ENCODE measurements at places on chromosomes 16 and 17.

- DNase-seq, result no peak
These were observed 250.4 kb upstream of the N4BP1 start for GRCh38 chr16:48860341-48860740.

DNA sequence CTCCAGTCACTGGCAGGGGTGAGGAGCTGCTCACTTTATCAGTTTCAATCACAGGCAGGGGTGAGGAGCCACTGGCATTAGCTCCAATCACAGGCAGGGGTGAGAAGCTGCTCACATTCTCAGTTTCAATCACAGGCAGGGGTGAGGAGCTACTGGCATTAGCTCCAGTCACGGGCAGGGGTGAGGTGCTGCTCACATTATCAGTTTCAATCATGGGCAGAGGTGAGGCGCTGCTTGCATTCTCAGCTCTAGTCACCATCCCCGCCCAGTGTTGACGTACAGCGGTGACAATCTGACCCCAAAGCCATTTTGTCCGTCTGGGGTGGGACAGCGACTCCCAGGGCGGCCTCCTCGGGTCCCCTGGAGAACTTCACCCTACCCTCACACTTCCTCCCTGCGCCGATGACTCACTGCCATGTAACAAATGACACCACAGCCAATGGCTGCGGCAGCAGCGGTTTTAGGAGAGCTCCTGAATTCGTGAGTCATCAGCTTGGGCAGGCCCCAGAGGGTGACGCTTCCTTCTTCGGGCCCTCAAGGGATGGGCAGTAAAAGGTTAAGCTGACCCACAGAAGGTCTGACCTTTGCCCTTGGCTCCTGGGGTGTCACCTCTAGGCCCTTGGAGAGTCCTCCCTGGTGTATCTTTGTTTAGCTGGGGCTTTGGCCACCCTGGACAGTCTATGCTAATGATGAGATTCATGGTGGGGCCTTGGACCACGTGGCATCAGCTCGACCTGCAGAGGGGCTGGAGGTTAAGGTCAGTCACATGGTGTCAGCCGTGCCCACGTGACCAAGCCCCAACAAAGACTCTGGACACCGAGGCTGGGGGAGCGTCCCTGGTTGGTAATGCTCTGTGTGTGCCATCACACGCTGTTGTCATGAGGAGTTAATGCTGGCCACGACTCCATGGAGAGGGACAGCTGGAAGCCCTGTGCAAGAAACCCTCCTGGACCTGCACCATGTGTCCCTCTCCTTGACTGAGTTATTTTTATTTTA is 171.7 kb downstream of the C16orf95 start:
- no peak for DNase-seq

- no peak for DNase-seq
These were observed 48.5 kb downstream of the RAI1 start for GRCh38 chr17:17729620-17730249.

DNA sequence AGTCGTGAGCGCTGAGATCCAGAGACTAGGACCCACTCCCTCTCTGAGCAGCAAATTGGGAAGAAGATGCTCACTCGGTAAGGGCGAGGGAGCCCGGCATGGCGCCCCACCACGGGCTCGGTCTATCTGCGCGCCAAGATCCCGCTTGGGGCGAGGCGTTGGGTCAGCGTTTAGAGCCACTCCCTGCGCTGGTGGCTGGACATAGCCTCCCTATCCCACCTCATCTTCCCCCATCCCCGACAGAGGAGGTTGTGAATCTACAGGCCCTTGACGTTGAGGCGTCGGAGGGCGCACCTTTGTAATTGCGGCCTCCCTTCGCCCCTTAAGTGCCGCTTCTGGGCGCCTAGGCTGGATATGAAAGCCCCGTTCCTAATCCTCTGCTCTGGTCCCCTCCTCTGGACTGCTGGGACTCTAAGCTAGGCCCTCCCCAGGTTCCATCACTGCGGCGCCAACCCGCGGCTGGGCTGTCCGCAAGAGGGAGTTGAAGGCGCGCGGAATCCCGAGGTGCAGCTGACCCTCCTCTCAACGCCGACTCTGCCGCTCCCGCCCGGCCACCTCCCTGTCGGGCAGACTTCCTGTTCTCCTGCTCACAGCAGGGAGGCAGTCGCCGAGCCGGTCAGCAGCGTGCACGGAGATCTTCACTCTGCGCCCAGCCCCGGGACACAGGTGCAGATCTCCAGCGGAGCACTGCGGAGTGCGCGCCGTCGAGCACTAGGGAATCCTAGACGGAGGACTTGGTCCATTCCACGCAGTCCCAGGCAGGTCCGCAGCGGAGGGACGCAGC is 16.1 kb upstream of the HOXB9 start:
- no peak for DNase-seq

DNA sequence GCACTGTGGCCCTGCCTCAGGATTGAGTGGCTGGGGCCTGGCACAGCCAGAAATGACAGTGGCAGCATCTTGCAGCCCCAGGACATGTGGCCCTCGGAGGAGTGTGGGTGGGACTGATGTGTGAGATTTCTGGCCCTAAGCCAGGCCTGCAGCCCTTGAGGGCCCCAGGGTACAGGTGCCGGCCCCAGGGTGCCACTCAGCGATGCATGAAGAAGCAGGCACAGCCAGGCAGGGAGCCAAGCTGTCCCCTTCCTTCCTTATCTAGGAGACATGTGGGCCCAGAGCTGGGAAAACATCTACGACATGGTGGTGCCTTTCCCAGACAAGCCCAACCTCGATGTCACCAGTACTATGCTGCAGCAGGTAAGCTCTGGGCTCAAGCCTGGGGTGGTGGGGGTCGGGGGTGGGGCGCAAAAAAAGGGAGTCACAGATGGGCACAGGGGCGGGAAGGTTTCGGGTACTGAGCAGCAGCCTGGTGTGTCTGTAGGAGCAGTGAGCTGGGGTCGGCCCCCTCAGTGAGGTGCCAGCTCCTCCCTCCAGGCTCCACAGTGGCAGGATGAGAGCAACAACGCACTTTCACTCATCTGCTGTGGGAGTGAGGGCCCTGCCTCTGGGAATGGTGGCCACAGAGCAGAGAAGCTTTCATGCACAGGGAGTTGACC is 4.1 kb downstream of the ACE start:
- DNase-seq, result no peak

GRCh38 chr16:68275611-68276191 is 11.4 kb downstream of the SLC7A6 start:
- DNase-seq, result no peak

DNA sequence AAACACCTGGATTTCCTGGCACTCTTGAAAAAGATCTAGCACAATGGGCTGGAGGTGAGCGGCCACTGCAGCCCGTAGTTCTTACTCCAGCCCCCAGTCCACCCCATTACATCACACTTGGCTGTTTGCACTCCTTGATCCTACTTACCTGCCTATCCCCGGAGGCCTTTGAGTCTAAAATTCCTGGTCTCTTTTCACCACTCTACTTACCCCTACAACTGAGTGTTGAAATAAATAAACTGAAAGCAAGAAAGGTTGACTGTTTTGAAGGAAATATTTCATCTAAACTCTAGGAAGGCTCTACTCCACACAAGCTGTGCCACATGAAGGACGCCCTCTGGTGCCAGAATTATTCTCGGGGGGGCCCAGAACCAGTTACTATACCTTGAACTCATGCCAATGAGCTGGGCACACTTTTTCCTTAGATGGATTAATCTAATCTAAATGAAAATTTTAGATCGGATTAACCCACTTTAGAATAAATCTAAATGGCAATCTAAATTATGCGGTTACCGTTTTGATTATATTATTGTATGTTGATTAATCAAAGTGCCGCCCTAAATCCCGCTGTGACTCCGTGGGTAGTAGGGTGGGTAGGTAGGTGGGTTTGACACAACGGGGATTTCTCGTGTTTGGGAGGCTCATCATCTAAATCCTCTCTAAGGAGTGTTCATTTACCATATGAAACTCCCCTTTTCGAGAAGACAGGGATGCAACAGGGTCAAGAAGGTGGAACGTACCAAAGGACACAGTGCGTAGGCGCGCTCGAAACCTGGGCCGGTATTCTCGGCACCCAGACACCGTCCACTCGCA is 651 bp upstream of the EIF1 start:
- peak; percentile 77 for DNase-seq

GRCh38 chr17:56593646-56594319 is at the start of gene NOG:
Gene NOG (plus strand): TSS chr17:56593699. CDS start chr17:56594224, 525 bp downstream.
- DNase-seq, result peak; percentile 63

GRCh38 chr17:74764751-74765286 is 11.3 kb downstream of the NAT9 start:
- no peak for DNase-seq

DNA sequence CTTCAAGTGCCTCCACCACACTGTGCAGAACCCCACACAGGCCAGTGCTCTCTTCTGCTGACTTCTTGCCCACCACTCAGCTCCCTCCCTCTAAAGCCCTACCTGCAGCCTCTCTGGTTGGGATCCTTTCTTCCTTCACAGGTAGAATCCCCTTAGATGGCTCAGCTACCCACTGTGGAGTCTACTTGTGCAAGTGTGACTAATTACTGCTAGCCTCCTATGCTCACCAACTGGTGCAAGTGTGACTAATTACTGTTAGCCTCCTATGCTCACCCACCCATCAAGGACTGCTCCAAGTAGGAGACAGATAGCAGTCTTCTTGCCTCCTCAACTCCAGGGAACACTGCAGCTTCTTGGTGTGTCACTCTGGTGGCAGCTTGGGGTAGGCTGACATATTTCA is 43.6 kb downstream of the TEX14 start:
- no peak for DNase-seq

DNA sequence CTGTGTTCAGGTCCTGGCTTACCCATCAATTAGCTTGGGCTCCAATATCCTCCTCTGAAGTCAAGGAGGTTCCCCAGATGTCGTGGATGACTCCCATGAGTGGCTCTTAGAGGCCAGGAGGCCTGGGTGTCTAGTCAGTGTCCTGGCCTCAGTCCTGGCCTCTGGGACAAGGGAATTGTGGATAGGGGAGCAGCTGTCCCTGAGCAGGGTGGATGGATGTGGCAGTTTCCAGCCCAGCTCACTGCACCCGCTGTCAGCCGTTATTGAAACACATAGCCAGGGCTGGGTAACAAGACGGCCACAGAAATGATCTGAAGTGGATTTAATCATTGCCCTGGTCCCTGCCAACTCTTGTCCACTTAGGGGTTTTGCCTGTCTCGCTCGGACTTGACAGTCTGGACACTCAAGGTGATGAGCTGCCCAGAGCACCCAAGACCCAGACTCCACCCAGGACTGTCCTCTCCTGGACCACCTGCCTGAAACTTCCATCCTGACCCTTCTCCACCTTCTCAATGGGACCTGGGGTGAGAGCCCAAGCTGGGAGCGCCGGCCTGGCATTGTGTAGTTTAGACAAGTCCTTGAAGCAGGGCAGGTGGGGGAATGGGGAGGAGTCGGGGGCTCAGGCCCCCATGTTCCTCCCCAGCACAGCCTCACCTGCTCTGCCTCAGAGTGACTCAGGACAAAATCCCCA is 182.1 kb upstream of the SDK2 start:
- DNase-seq, result no peak

GRCh38 chr16:72182976-72183375 is 11.0 kb upstream of the PMFBP1 start:
- DNase-seq, result no peak

- no peak for DNase-seq
These were observed 220.3 kb downstream of the PRKCA start for GRCh38 chr17:66522591-66523272.

DNA sequence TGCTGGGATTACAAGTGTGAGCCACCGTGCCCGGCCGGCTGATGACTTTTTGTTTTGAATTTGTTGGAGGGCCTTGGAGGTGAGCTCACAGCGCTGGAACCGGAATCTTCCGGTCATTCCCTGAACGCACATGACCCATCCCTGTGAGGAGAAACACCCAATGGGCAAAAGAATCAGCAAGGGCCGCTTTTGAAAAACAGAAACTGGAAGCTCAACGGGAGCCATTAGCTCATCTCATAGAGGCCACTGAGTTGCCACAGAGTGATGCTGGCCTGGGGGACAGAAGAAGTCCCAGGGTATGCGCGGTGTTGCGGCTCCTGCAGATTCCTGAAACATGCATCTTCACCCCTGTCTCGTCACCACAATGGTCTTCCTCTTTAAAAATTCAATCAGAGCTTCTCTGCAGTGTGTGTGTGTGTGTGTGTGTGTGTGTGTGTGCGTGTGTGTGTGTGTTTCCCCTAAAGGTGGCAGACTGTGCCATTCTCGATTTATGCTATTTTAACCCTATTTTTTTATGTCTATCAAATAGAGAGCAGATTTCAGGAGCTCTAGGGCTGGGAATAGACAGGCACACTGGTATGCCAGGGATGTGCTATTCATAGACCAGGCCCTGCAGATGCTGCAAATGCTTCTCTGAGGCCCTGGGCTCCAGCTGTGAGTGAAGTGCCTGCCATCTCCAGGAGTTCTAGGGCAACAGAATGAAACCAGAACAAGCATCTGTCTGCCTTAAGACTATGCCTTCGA is 68.3 kb downstream of the MARCHF10 start:
- no peak for DNase-seq

DNA sequence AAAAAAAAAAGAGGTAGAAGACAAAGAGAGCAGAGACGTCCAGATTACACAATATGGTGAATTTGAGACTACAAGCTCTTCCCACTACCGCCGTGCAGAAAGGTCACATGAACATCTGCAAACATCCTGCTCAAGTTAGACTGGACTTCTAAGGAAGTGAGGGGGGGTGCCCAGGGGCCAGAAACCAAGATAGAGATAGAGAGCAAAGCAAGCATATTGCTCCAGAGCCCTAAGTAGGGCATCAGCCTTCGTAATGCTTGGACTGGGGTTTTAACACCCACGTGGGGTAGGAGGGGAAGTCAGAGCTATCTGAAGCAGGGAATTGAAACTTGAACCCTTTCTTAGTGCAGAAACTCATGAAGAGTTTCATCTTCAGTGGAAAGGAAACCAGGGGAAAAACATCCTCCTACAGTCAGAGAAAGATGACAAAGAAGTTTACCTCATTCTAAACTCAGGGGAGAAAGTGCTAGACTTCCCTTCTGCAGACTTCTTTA is 8.7 kb downstream of the CLEC19A start:
- peak; percentile 58 for DNase-seq

DNA sequence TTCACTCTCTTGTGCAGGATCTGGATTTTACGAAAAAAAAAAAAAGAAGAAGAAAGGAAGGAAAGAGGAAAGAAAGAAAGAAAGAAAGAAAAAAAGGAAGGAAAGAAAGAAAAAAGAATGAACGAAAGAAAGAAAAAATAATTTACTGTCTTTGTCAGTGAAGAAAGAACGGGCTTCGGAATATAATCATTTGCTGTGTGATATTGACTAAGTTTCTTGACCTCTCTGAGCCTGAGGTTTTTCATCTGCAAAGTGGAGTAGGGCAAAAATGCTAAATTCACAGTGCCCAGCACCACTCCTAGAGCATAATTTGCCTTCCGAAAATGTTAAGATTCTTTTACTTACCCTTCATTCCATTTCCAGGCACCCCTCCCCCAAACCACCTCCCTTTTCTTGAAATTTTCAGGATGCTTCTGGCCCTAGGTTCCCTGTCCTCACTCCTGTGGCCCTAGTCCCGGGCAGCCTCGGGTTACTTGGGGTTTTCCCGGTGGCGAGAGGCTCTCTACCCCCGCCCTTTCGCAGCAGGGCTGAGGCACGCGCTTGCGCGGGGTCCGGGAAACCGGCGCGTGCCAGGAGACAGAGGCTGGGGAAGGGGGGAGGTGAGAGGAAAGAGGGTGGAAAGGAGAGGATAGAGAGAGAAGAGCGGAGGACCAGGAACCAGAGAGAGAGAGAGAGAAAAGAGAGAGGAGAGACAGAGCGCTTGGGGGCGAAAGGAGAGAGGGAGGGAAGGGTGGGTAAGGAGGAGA is at the start of gene CNTNAP1:
Gene CNTNAP1, plus strand, starts transcription at position 556 of the 746 bp plus-strand sequence. CDS start 299 bp downstream, outside the sequence.
- DNase-seq, result peak; percentile 69

GRCh38 chr17:75525806-75526554 is 483 bp downstream of the LLGL2 start:
- no peak for DNase-seq

All from testis (tissue), 5 donors.